ENCODE measurements at places on chromosomes 11 and 22.

GRCh38 chr11:15829312-15829711, 527.0 kb downstream of the SOX6 start:
- H3K4me1 ChIP-seq, result peaks cover 50% of the 10 kb centered on the region
- H3K4me3 ChIP-seq, result no peak overlapping the region
- H3K36me3 ChIP-seq, result no peaks in the 10 kb centered on the region
- H3K27ac ChIP-seq, result no peak overlapping the region
- no peak for DNase-seq
- H3K27me3 ChIP-seq, result peaks cover 26% of the 10 kb centered on the region

DNA sequence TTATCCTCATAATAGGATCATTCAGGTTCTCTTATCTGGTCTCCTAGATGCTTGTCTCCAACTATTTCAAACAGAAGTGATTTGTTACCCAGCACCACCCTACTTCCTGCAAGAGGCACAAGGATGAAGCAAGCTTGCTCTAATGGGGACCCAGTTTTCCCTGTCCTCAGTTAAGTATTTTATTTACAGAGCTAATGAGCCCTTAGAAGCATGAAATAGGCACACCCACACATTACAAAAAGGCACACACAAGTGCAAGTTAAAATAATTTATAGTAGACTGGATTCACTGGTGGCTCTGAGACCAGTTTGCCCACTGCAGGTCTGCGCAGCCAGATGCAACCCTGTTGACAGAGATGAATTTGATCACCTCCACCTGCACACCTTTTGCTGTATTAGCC, 167.5 kb downstream of the KIRREL3 start:
- no peak overlapping the region for H3K4me3 ChIP-seq
- no peak for DNase-seq
- no peaks in the 10 kb centered on the region for H3K27me3 ChIP-seq
- no peaks in the 10 kb centered on the region for H3K4me1 ChIP-seq

GRCh38 chr11:35414776-35415175, 4.6 kb downstream of the SLC1A2 start:
- peaks cover 90% of the 10 kb centered on the region for H3K27me3 ChIP-seq
- DNase-seq, result no peak
- peaks cover 21% of the 10 kb centered on the region for H3K4me1 ChIP-seq
- H3K36me3 ChIP-seq, result no peaks in the 10 kb centered on the region
- H3K27ac ChIP-seq, result no peak overlapping the region
- H3K4me3 ChIP-seq, result no peak overlapping the region

- H3K36me3 ChIP-seq, result no peaks in the 10 kb centered on the region
- no peak overlapping the region for H3K4me3 ChIP-seq
- H3K27ac ChIP-seq, result no peak overlapping the region
- DNase-seq, result no peak
- no peaks in the 10 kb centered on the region for H3K27me3 ChIP-seq
- H3K4me1 ChIP-seq, result peaks cover 30% of the 10 kb centered on the region
These were observed 15.8 kb upstream of the TXNRD2 start for GRCh38 chr22:19957445-19957844.

GRCh38 chr22:42881982-42882656, 25.0 kb upstream of the ARFGAP3 start:
- H3K36me3 ChIP-seq, result peaks cover 6% of the 10 kb centered on the region
- no peak overlapping the region for H3K27ac ChIP-seq
- H3K4me3 ChIP-seq, result no peak overlapping the region
- no peaks in the 10 kb centered on the region for H3K27me3 ChIP-seq
- H3K4me1 ChIP-seq, result no peaks in the 10 kb centered on the region
- no peak for DNase-seq

- H3K27ac ChIP-seq, result no peak overlapping the region
- DNase-seq, result no peak
- H3K27me3 ChIP-seq, result no peaks in the 10 kb centered on the region
- no peaks in the 10 kb centered on the region for H3K4me1 ChIP-seq
These were observed 407.3 kb upstream of the CHORDC1 start for GRCh38 chr11:90630176-90630575.

DNA sequence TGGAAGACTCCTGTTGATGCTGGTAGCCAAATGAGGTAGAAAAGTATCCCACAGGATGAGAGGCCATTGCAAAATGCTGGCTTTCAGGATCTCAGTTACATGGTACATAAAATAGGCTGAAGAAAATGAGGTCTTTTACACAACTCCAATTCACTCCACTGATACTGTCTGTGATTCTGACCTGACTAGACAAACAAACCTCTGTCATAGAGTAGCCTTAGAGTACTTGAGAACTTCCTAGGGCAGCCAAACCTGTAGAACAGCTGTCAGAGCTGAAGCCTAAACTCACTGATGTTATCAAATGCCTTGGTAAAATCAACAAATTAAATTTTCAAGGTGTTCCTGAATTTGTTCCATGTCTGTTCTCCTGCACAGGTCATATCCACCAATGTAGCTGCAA, 26.2 kb upstream of the POGLUT3 start:
- DNase-seq, result no peak
- no peaks in the 10 kb centered on the region for H3K36me3 ChIP-seq
- H3K4me1 ChIP-seq, result no peaks in the 10 kb centered on the region
- no peak overlapping the region for H3K27ac ChIP-seq

All from neural crest cell (in vitro differentiated cells).